ENCODE measurements at places on chromosomes 5 and 9.

DNA sequence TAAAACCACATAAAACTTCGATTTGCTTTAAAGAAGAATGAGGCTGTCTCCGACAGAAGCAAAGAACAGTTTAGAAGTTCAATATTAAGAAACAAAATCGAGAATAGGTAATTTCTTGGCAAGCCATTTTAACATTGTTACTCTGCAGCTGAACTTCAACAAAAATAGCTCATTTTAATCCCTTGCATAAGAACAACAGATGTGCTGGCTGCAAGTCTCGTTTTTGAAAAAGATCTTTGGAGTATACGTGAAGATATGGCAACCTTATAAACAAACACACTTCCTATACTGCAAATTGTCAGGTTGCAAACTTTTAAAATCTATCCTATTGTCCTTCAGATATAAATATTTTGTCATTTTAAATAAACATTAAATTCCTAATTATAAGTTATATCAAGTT is 71.5 kb downstream of the FBN2 start:
- DNase-seq, result no peak

DNA sequence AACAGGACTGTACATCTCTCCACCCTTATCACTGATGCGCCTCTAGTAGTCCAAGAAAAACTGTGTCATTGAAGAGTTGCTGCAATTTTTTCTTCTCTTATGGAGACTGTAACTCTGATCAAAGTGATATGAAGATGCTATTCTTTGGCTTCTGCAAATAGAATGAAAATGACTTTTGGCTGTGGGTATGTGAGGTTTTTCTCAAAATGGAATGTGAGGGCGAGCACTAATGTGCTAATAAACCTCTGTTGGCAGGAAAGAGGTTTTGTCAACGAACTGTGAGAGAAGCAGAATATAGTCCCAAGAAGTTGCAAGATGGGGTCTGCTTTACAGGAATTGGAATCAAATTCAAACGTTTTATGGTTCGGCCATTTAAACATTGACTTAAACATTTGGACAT is 252.0 kb upstream of the GAS1 start:
- no peak for DNase-seq

DNA sequence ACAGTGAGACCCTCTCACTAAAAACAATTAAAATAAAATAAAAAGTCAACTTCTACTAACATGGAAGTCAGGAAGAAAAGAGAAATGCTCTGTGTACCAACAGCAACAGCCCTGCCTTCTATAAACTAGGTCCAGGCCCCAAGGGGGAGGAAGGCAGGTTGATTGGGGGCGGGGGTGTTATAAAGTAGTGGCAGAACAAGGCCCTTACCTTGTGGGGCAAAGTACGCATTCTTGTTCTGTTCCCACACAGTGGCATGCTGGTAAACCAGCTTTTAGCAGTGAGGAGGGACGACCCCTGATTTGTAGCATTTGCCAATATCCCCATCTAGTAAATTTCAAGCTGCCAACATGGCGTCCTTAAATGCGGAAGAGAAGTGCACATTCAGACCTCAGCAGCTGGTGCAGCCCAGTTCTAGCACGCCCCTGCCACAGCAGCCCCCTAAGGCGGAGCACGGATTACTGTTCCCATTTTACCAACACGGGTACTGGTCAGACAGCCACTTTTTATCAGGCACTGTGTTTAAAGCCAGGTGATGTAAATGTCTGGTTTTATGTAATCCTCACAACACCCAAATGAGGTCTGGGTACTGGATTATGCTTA is 69.5 kb downstream of the GTF3C4 start:
- no peak for DNase-seq

DNA sequence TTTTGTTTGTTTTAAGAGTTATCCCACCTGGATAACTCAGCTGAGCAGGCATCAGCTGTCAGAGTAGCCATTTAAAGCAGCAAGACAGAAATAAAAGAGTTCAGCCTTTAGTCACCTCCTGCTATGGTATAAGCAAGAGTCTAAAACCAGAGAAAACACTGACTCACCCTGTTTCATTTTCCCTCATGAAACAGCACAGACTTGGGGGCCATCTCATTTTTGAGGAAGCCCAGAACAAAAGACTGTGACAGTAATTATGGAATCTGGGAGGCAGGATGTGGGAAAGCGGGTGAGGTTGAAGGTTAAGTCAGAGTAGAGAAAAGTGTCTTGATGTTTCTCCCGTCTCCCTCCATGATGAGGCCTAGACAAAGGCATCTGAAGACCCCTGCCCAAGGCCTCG is 90.2 kb upstream of the FAM174A start:
- no peak for DNase-seq

DNA sequence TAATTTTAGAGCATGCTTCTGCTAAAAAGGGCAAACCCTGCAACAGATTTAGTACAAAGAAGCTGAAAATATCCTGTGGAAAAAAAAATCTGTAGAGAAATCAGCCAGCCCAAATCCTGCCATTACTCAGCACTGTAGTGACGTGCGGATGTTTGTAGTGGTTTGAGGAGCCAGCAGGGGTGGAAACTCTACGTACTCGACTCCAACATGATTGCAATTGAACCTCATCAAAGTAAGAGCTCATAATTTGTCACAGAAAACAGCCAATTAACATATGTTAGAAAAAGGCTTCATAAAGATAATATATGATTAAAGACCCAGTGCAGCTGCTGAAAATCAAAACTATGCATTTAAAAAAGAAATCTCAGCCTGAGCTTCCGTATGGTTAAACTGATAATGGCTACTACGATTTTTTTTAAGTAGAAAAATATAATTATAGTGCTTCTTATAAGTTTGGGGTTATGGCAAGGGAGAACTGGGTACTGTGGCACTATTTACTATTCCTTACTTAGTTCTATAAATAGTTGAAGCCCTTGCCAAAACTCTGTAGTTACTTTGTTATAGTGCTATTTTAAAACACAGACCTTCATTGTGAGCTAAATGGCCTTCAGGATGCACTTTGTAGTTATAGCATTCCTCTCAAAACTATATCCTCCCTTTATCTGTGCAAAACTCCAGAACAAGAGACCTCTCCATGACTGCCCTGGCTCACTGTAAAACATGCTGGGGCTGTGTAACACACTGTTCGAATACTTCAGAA is 49.4 kb downstream of the MEF2C start:
- DNase-seq, result no peak

GRCh38 chr5:1544294-1544961 is 20.7 kb upstream of the LPCAT1 start:
- no peak for DNase-seq

GRCh38 chr5:71945436-71945835 is 161.8 kb upstream of the MAP1B start:
- no peak for DNase-seq
